ENCODE measurements at places on chromosomes 7 and 10. TPM values are rescaled to one million over a fixed set of nuclear protein-coding genes. Genes with fewer than 3 reads are reported as not detected.
A peak's percentile ranks its signal among the peaks of the same experiment; 100 is the strongest.

GRCh38 chr7:155759740-155760430 is 52.4 kb downstream of the SHH start:
- peaks cover 5% of the 10 kb centered on the region for H3K36me3 ChIP-seq
- no peaks in the 10 kb centered on the region for H3K4me1 ChIP-seq
- H3K27ac ChIP-seq, result no peak overlapping the region
- no peak overlapping the region for H3K4me3 ChIP-seq

- DNase-seq, result no peak
- H3K4me1 ChIP-seq, result peaks cover 21% of the 10 kb centered on the region
- peak overlapping the region; percentile 83 for H3K27ac ChIP-seq
- no peaks in the 10 kb centered on the region for H3K27me3 ChIP-seq
Measured at GRCh38 chr10:103449208-103450144, 2.7 kb downstream of the CALHM2 start.

Gene RBP4
- 111 TPM for total RNA-seq

DNA sequence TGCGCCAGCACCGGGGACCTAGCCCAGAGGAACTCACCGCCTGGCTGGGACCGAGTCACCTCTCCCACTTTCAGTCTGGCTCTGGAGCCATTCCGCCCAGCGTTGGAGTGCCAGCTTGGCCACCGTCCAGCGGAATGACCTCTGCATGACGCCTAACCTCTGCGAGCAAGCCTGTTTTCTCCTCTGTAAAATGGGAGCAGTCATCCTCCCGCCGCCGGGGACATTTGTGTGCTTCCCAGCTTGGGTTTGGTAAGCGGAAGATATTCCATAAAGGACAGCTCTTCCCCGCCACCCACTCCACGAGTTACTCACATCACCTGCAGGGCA is 1.3 kb upstream of the ZCCHC24 start:
- peaks cover 6% of the 10 kb centered on the region for H3K4me1 ChIP-seq
- DNase-seq, result peak; percentile 67
- peak overlapping the region; percentile 93 for H3K27ac ChIP-seq
- H3K4me3 ChIP-seq, result peak overlapping the region; percentile 86
- H3K27me3 ChIP-seq, result no peaks in the 10 kb centered on the region

DNA sequence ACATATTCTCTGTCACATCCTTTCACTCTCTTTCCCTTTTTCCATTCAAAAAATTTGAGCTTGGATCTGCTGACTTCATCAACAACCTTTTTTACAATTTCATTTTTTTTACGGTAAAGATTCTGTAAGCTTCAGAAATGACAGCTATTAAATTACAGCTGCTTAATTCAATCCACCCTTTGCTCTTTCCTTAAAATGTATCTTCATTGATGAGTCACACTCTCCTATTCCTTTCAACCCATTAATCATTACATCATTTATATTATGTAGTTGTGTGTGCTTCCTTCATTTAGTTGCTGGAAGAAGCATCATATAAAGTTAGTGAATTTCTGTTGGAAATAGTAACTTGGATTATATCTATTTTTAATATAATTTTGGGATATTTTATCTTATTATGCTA is 67.1 kb upstream of the MAGI2 start:
- H3K4me1 ChIP-seq, result no peaks in the 10 kb centered on the region
- no peaks in the 10 kb centered on the region for H3K36me3 ChIP-seq
- no peak overlapping the region for H3K4me3 ChIP-seq
- no peak for DNase-seq
- no peak overlapping the region for H3K27ac ChIP-seq

DNA sequence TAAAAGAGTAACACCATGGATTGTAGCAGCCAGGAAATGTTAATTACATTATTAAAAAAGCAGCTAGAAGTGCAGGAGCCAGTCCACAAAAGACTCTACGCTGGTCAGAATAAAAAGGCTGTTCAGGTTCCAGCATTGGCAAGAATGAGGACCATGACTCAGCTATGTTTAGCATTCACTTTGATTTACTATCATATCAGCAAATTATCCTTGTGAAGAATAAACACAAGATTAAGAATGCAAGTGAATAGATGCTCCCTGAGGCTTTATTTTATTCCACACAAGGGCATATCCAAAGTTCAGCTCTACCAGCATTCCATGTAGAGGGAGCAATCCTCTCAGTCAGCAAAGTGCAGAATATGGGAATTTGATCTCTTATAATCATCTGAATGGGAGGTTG is 13.6 kb downstream of the DGKB start:
- H3K4me3 ChIP-seq, result no peak overlapping the region
- H3K27ac ChIP-seq, result no peak overlapping the region
- no peaks in the 10 kb centered on the region for H3K27me3 ChIP-seq
- no peak for DNase-seq
- no peaks in the 10 kb centered on the region for H3K4me1 ChIP-seq

Gene NDUFB2
- total RNA-seq, result 149 TPM

Gene LBX1
- not detected for total RNA-seq

GRCh38 chr7:24169077-24169624 is 114.8 kb upstream of the NPY start:
- no peak for DNase-seq
- H3K27me3 ChIP-seq, result no peaks in the 10 kb centered on the region
- H3K4me3 ChIP-seq, result no peak overlapping the region
- no peak overlapping the region for H3K27ac ChIP-seq
- H3K36me3 ChIP-seq, result no peaks in the 10 kb centered on the region
- H3K4me1 ChIP-seq, result no peaks in the 10 kb centered on the region

- no peaks in the 10 kb centered on the region for H3K4me1 ChIP-seq
- peak within 1 kb of the TSS; percentile 99 for H3K27ac ChIP-seq
- no peaks in the 10 kb centered on the region for H3K27me3 ChIP-seq
- peak; percentile 81 for DNase-seq
- H3K4me3 ChIP-seq, result peak within 1 kb of the TSS; percentile 68
Measured at GRCh38 chr7:148698397-148699023, at the start of gene CUL1. Gene CUL1 (plus strand): TSS chr7:148698903. CDS start chr7:148730123, 31,220 bp downstream.

Measured in breast epithelium (tissue), 4 donors.